ENCODE measurements at places on chromosomes 7 and 10.

- no peak for DNase-seq
Observed at GRCh38 chr7:139339025-139339424, 2.1 kb upstream of the FMC1 start.

DNA sequence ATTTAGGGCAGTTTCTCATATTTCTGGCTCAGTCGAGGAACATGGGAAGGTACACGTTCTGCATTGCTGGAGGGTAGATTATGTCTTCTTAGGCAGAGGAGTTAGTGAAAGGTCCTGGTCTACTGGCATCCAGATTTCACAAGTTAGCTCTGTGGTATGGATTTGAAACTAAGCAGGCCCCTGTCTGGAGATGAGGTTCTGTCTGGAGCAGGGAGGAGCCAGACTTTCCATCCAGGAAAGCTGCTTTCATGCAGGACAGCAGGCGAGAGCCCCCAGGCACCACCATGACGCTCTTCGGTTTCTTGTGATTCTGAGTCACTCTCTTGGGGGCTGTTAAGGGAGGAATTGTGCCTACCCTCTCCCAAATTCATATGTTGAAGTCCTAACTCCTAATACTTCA, 184.3 kb downstream of the KIAA1217 start:
- DNase-seq, result no peak

- DNase-seq, result no peak
Observed at GRCh38 chr10:52220947-52221346, 93.1 kb upstream of the DKK1 start.

DNA sequence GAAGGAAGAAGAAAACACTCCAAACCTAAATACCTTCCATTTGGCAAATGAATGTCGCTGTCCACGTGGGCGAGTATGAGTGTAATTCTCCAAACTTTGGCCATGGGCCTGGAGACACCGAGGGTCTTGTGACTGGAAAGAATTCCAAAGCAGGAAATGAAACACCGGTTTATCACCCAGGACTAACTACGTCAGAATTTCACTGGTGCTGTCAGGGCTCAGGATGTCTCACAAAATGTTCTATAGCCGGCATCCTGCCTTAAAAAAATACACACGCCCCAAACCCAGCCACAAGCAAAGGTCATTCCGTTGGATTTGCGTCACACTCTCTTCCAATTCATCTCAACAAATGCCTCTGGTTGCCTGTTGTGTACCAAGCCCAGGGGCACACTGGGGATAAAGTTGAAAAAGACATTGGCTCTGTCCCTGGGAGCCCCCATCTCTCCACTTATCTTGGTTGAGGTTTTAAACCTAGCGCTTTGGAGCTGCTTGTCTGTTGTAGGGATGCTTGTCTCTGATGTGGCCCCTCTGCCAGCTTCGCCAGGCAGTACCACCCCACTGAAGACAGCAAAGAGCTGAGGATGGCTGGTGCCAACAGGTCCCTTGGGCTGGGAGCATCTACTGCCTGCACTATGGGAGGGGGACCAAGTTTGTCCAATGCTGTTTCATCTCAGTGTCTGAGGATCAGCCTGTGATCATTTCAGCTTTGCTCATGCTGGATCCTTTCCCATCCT, 31.2 kb downstream of the GSTO2 start:
- DNase-seq, result no peak

Data from stimulated activated CD8-positive, alpha-beta memory T cell treated with anti-CD3 and anti-CD28 coated beads, Interleukin-4, amount 100 ng/mL, for 1 hour (primary cell).